Activated gamma-delta T cell (primary cell): ENCODE measurements at places on chromosomes 11 and 22.

GRCh38 chr22:39942439-39943230 lies 17.6 kb upstream of the TMA7B start:
- no peak for DNase-seq

DNA sequence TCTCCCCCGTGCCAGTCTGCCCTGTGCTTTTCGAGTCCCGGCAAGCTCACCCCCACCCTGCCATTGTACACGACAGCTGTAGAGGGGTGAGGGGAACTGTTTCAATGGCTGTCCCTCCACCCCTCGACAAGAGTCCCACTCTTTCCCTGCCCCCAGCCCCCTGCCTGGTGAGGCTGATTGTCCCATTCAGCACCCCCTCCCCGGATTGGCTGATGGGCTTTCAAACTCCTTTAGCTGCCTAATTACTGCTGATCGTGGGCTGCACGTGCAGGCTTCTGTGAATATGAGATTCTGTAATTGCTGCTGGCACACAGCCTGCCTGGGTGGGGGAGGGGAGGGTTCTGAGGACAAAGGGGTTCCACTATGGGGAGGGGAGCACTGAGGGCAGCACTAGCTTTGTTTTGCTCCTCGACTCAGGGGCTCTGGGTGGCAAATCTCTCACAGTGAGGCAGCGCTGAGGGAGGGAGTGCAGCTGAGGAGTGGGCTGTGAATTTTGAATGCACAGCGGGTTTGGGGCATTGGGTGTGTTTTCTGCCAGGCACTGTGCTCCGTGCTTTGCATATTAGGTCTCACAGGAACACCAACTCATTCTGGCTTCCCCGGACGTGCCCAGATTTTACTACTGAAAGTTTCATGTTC lies 42.6 kb upstream of the ACCSL start:
- DNase-seq = no peak

DNA sequence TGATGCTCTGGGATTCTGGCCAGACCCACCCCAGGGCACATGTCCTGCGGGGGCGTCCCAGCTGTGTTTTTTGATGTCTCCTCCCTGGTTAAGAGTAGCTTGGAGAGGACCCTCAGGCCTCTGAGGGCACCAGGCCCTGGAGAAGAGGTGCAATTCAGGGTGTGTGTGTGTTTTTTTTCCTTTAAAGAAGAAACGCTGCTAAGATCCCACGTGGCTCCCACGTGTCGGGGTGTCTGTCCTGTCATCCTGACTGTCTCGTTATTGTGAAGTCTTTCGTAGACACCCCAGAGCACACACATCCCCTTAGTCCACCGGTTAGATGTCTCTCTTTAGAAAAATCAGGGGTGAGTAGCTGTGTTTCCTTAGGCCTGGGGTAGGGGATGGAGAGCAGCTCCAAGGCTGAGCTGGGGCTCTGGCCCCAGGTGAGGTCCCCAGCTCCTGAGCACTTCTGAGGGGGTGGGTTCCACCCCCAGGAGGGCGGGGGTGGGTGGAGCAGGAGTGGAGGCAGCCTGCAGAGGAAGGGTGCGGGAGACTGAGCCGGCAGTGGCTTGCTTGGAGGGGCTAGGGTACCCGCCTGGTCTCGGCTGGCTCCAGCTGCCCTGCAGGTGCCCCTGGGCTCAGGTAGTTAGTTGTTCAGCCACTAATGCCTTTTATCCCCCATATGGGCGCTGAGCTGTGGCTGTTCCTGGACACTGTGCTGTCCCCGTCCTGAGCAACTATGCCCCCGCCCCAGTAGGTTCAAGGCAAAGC lies 116.4 kb downstream of the CACNA1I start:
- no peak for DNase-seq

GRCh38 chr11:10695833-10696232 lies 2.3 kb upstream of the IRAG1 start:
- DNase-seq = no peak
